Muscle of arm (tissue), 14 donors: ENCODE measurements at places on chromosomes 7 and 10.
A peak's percentile ranks its signal among the peaks of the same experiment; 100 is the strongest.

DNA sequence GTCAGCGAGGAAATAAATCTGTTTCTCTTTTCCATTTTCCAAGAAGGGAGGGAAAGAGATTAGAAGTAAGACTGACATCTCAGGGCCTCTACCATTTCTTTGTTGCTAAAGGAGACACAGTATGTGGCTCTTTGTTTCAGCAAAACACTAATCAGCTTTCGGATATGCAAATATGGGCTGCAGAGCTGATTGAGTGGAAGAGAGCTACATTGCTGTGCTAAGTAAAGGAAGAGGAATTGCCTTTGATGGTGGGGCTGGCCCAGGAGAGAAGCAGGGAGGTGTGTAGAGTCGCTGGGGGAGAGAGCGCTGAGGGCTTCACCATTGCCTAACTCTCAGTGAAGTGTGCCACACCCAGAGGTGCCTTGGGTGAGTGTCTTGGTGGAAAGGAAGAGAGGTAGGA lies 284.8 kb downstream of the SDK1 start:
- no peak for DNase-seq

DNA sequence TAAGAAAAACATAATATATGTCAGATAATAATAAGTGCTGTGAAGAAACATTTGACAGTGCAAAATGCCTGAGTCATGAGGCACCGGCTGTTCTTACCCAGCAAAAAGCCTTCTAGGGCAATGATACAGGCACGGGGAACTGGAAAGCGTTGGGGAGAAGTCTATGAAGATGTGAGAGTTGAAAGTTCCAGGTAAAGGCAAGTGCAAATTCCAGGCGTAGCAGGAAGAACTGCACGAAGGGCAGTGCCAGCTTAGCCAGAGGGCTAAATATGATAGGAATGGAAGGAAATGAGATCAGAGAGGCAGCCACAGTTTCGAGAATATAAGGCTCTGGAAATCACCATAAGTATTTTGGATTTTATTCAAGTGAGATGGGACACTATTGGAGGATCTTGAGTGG lies 87.0 kb downstream of the IPMK start:
- DNase-seq: no peak

- DNase-seq: peak; percentile 38
These were observed 78.3 kb downstream of the SLC25A40 start for GRCh38 chr7:87797798-87798403.

DNA sequence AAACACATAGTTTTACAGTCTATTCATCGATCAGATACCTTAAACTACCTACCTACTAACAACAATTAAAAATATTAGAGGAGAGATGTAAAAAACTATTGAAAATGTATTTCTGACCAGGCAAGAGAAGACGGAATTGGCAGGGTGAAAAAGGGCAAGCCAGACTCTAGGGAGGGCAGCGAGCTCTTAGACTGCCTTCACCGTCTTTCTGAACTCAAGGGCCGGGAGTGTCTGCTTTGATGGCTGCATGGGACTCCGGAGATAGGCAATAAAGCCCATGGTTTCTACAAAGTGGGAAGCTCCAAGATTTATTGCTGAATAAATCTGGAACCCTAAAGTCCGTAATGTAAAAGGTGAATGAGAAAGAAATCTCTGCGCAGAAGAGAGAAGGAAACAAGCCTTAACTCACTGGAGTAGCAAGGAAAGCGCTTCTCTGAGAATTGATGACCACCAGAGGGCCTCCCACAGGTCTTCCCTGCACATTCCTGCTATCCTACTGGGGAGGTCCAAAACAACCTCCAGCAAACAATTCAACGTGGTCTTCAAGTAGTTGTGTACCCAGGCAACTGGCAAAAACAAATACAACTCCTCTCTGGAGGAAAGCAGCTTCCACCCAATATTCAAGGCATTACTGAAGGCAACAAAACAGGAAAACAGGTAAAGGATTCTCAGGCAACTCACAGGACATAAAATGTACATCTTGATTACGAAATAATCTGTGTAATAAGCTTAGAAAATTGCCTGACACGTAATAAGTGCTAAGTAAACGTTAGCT lies 181.3 kb downstream of the SDK1 start:
- DNase-seq: peak; percentile 8

GRCh38 chr7:41825927-41826480 lies 123.1 kb upstream of the INHBA start:
- DNase-seq: no peak

DNA sequence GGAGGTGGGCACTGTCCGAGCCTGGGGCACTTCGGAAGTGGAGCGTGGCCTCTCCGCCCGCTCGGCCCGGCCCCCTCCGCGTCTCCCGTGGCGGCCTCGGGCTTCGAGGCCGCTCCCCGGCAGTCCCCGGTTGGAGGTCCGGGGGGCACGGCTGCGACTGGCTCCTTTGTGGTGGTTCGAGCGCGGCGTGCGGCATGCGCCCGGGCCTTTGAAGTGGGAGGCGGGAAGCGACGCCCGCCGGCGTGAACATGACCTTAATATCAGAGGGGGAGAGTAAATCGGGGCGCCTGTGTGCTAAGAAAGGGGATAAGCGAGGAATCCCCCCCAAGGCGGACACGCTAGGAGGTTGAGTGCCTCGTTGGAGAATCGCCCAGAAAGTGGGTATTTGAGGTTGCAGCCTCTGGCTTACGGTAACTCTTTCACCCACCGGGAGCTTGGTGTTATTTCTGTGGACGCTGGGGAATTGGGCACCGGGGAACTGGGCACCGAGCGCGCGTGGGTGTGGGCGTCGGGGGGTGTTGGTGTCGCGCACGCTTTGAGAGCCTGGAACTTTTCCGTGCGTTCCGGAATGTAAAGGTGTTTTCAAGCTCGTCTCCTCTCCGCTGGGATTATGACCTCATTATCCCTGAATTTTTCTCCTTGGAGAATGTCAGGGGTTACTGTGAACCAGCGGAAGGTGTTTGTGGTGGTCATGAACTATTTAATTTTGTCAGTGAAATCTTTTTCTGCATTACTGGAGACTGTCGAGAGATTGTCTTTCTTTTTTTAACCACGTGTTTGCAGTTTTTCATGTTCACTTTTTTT lies 660 bp downstream of the SUV39H2 start:
- peak; percentile 36 for DNase-seq

DNA sequence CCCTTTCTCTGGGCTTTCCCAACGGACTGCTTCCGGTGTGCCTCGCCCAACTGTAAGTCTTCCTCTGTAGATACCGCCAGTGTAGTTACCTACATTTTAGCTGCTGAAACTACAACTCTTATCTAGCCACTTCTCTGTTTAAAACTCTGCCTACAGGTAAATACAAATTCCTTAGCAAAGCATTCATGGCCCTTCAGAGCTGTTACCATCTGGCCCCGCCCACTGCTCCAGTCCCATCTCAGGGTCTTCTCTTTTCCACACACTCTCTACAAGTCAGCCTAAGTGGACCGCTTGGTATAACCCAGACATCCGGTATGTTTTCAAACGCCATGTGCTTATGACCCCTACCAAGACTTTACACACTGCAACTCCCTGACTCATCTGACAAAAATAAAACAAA lies 41.0 kb upstream of the LAMB4 start:
- no peak for DNase-seq

- no peak for DNase-seq
These were observed 352.6 kb downstream of the ADRA2A start for GRCh38 chr10:111429288-111430028.

DNA sequence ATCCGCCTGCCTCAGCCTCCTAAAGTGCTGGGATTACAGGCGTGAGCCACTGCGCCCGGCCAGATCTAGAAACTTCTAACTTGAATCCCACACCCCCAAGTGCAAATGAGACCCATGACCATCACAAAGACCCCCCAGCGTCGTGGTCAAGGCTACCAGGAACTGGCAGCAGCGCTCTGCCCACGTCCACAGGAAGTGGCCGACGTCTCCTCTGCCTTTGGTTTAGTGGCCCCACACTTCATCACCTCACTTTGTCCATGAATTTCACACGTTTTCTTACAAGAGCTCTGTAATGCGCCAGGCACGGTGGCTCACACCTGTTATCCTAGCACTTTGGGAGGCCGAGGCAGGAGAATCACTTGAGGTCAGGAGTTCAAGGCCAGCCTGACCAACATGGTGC lies 53.5 kb upstream of the TNRC18 start:
- no peak for DNase-seq

DNA sequence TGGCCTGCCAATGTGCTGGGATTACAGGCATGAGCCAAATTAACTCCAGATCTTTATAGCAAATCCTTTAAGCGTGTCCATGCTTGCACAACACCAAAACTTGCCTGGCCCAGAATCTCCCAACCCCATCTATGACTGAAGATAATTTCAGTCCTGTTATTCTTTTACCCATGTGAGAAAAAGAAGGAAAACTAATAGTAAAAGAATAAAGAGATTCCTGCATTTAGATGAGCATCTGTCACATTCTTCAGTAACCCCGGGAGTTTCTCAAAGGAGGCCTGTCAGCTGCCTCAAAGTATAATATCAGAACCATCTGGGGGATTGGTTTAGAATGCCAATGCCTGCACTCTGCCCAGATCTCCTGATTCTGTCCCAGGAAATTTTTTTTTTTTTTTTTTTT lies 158.1 kb upstream of the KMT2E start:
- no peak for DNase-seq

DNA sequence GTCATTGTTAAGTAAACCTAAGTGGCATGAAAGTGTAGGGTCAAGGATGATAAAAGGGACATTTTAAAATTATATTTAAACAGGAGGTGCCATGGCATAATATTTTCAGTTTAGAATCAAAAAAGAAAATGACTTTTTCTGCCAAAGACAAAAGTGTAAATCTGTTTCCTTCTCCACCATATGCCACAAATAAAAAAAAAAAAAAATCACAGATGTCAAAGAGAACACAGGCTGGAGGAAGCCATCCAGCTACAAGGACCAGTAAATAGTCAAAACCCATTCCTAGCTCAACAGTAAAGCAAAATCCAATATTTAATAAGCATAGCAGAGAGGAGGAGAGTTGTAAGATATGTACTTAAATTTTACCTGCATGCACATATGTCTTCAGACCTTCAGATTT lies 321.3 kb upstream of the TMEM229A start:
- no peak for DNase-seq

DNA sequence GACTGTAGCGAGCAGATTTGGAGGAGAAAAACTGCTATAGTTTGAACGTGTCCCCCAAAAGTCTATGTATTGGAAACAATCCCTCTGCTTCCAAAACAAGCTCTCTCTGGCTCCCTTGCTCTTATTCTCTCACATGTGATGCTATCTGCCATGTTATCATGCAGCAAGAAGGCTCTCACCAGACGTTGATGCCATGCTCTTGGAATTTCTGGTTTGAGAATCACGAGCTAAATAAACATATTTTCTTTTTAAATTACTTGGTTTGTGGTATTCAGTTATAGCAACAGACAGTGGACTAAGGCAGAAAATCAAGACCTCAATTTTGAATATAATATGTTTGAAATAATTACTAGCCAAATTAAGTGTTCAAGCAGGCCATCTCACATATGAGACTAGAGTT lies 17.5 kb upstream of the GNAT3 start:
- no peak for DNase-seq

DNA sequence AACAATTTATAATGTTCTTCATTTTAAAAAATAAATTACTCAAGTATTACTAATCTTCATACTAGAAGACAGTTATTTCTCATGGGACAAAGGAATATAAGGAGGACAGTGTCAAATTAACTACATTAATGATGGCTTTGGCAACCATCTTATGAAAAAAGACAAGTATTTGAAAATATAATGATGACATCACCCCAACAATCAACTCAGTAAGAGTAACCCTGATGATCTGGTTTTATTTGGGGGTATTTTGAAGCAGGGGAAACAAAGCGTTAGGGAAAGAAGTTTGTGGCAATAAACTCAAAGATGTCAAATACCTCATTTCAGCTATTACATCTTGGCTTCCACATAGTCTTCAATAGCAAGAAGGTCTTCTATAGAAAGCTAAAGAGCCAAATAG lies 29.0 kb upstream of the RELN start:
- DNase-seq: no peak

DNA sequence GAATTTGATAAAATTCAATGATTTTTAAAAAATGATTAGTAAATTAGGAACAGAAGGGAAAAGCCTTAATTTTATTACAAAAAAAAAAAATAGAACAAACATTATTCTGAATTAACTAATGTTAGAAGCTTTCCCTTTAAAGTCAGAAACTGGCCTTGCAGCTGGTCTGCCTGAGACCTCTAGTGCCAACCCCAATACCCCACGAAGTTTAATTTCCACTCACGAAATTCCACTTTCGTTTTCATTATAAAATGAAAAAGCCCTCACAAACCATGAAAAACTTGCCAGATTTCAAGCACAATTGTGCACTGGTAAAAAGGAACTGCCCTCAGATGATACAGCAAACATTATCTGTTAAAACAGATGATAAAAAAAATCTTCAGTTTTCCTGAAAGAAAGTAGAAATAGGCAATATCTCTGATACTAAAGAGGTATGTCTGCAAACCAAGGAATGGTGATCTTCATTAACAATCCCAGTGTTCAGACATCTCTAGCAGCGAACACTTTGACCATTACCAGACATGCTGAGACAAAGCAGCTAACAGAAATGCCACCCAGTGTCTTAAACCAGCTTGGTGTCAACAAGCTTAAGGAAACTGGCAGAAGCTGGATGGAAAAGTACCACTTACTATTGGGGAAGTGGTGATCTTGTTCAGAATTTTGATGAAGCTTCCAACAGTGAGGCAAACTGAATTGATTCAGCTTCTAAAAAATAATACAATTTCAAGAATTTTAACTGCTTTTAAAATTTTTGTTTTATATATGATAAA lies 80.2 kb downstream of the PALS2 start:
- DNase-seq: no peak

GRCh38 chr7:56009695-56010094 lies 41.5 kb downstream of the PSPH start:
- DNase-seq: no peak

DNA sequence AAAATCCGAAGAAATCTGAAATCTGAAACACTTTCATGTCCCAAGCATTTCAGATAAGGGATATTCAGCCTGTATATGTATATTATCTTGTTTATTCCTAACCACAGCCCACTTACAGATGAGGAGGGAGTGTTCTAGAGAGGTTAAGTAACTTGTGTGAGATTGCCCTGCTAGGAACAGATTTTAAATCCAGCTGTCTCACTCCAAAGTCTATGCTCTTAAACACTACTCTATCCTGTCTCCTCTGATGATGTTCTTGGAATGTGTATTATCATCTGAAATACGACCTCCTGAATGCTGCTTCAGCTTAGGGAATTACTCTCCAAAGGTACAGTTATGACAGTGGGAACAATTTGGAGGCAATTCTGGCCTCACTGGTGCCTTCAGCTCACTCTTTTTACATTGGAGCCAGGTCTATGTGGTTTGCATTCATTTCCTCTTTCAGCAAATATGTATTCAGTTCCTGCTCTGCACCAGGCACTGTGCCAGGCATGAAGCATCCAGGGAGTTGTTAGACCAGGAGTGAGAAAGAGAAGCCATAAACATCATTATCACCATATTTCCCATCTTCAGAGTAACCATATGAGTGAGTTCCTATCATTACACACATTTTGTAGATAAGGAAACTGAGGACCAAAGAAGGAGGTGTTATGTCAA lies 70.2 kb downstream of the NOC3L start:
- peak; percentile 90 for DNase-seq

GRCh38 chr7:44634187-44634838 lies 27.9 kb downstream of the OGDH start:
- no peak for DNase-seq

- DNase-seq: no peak
These were observed 25.6 kb upstream of the GRID1 start for GRCh38 chr10:86391986-86392722.

GRCh38 chr7:36119005-36119706 lies 33.9 kb upstream of the EEPD1 start:
- peak; percentile 56 for DNase-seq

GRCh38 chr10:91569522-91569921 lies 63.3 kb downstream of the PPP1R3C start:
- no peak for DNase-seq
